RPMI7951 (cell line): ENCODE measurements at places on chromosomes 12 and 14. TPM values are rescaled to one million over a fixed set of nuclear protein-coding genes. Genes with fewer than 3 reads are reported as not detected.

The NINJ2 gene
- total RNA-seq: 4.1 and 6.9 TPM in 2 replicates

The HOXC12 gene
- not detected in 2 replicates for total RNA-seq

The PAH gene
- not detected in 2 replicates for total RNA-seq

The RNASE4 gene
- total RNA-seq: 8.1 and 14.2 TPM in 2 replicates

The KRT7 gene
- total RNA-seq: 0.68 and 2.3 TPM in 2 replicates

The FOXG1 gene
- not detected in 2 replicates for total RNA-seq

The CLEC1B gene
- total RNA-seq: not detected in 2 replicates

The DPPA3 gene
- not detected in 2 replicates for total RNA-seq

The FAM222A gene
- 0.24 and 0.39 TPM in 2 replicates for total RNA-seq

The GALNT16 gene
- total RNA-seq: 0.10 and 0.12 TPM in 2 replicates

The HELB gene
- total RNA-seq: 2.4 and 2.6 TPM in 2 replicates

The TAS2R31 gene
- 1.1 and 1.2 TPM in 2 replicates for total RNA-seq

The DACT1 gene
- 22.2 and 23.1 TPM in 2 replicates for total RNA-seq

The PRIMA1 gene
- total RNA-seq: 0.20 and 0.24 TPM in 2 replicates

The DEPDC4 gene
- total RNA-seq: 2.3 and 4.2 TPM in 2 replicates

The ZFYVE1 gene
- 7.3 and 8.1 TPM in 2 replicates for total RNA-seq

The CIPC gene
- total RNA-seq: 11.1 and 12.0 TPM in 2 replicates

The GPRC5A gene
- 4.7 and 5.1 TPM in 2 replicates for total RNA-seq

The METAP2 gene
- 62.2 and 72.0 TPM in 2 replicates for total RNA-seq

DNA sequence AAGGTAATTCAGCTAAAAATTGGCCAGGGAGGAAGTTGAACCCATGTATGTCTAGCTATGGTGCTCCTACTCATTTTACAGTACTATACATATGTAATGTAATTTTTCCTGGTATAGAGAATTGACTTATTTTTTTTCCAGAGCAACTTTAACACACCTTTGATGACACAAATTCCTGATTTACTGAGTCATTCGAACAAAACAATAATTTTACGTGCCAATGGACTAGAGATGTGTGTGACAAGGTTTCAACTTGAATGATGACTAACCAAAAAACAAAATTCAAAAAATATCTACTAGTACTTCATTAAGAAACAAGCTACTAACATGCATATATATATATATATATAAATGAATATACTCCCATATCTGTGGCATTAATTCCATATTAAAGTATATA lies 180.5 kb downstream of the KITLG start:
- no peak for DNase-seq

- DNase-seq: peak; percentile 40
Observed at GRCh38 chr12:29088611-29089219, 60.4 kb upstream of the FAR2 start.

GRCh38 chr14:95524706-95525512 lies 8.5 kb upstream of the SYNE3 start:
- no peak for DNase-seq

GRCh38 chr12:15194456-15195368 lies 26.5 kb downstream of the RERG start:
- no peak for DNase-seq

DNA sequence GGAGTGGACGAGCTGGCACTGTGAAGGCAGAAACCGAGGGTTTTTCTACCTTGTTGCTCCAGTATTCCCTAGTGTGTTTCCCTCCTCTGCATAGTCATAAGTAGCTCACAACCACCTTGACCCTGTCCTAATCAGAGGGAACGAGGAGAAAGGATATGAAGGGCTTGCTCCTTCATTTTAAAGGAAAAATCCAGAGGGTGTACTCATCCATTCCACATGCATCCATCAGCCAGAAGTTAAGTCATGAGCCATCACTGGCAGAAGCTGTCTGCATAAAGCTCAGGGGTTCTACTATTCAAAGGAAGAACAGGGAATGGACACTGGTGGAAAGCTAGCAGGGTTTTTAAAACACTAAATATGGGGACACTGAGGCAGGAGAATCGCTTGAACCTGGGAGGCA lies 84.3 kb upstream of the FOXN3 start:
- no peak for DNase-seq

- no peak for DNase-seq
Observed at GRCh38 chr12:286531-287300, 24.1 kb upstream of the SLC6A13 start.

GRCh38 chr12:67541625-67541991 lies 106.9 kb upstream of the DYRK2 start:
- no peak for DNase-seq

DNA sequence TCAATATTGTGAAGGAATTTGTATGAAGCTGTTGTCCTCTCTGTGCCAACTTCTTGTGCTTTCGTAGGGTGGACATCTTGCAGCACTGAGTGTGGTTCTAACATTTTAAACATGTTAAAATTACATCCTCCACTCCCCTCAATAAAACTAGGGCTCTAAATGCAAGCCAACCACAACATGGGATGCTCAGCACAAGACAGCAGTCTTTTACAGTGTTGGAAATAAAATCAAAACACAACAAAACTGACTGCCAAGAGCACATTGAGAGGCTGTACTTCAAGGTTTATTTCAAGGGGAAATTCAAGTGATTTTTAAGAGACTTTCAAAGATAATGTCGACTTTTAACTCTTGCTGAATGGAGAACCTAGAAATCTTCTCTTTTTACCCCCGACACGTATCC lies 396.9 kb downstream of the TMTC2 start:
- DNase-seq: no peak

- no peak for DNase-seq
Observed at GRCh38 chr14:38108681-38109080, 99.0 kb upstream of the SSTR1 start.

- DNase-seq: no peak
Observed at GRCh38 chr12:115869604-115870003, 407.9 kb downstream of the MED13L start.

DNA sequence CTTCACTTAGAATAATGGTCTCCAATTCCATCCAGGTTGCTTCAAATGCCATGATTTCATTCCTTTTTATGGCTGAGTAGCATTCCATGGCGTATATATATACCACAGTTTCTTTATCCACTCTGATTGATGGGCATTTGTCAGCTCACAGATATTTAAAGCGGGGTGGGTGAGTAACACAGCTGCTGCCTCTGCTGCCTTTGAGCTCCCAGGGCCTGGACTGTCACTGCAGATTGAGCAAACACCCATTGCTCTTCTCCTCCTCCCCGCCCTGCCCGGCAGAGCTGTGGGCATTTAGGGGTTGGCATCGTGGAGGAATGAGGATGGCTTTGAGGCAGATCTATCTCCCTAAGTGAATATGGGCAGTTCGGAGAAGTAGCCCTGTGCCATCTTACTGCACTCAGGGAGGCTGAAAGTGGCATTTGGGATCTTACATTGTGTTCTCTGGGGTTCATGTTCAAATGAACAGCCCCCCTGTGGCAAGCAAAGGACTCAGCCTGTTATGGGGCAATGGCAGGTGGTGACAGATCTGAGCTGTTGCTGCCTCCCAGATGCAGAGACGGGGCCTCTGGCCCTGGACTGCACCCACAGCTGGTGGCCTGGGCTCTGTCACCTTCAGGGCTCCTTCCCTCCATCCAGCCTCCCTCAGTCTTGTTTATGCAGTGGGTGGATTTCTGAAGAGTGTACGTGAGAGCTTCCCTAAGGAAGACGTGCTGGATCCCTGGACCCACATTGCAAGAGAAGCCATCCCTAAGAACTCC lies 4.9 kb downstream of the RFLNA start:
- no peak for DNase-seq

DNA sequence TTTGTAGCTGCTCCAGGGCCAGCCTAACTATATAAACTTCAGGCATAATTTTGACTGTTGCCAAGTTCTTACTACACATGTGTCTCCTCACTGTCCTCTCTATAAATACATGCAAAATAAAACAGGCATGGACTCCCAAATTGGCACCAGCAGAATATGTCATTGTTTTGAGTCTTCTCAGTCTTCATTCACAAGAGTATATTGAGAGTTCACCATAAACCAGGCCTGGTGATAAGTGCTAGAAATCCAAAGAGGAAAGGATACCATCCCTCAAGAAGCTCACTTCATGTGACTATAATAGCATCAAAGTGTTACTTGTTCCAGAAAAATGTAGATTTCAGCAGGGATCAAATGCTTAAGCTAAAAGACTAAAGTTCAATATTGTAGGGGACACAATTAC lies 13.7 kb downstream of the GPR19 start:
- no peak for DNase-seq

GRCh38 chr12:82519510-82519909 lies 161.2 kb downstream of the METTL25 start:
- no peak for DNase-seq

DNA sequence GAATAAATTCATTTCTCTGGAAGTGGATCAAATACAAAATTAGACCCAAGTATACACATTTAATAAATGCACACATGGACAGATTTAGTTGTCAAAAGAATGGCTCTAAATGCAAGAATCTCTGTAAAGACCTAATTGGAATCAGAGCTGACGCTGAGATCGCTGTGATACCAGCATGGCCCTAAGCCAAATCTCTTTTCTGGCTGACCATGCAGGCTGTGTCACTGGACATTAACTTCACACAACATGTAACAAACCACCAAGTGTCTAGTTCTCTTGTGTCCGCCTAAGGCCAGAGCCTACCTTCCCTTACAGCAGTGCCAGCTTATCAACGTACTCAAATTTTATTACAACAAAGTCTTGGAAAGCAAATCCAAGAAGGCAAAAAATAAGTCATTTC lies 127.5 kb downstream of the MED13L start:
- DNase-seq: peak; percentile 17
